Activated CD4-positive, alpha-beta T cell treated with anti-CD3 and anti-CD28 coated beads, Interleukin-2, amount 50 U/mL, for 16 hours (primary cell): ENCODE measurements at places on chromosomes 5 and 9.

DNA sequence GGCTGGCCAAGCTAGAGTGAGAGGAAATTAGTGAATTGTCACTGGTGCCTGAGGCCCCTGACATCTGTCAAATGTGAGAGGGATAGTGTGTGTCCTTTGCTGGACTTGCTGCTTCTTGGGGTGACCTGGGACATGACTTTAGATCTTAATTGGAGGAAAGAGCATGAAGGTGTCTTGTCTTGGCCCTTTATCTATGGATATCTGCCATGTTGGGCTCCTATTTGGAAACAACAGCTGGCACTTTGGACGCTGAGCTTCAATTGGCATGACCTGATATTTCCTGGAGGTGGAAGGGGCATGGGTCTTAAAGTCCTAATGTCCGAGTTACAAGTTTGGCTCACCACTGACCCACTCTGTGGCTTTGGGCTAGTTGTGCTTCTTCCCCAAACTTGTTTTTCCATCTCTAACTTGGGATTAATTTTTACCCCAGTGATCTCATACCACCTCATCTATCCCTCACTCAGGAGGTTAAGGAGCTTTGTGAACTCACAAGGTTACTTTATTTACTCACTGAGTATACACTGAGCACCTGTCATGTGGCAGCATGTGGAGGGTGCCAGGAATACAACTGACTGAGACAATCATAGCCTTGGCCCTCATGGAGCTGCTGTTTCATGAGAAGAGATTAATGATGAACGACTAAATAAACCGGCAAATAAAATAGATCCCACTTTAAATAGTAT, 30.1 kb upstream of the CXCL14 start:
- DNase-seq = no peak

- peak; percentile 81 for DNase-seq
Measured at GRCh38 chr5:180313677-180314505, 22.0 kb upstream of the MAPK9 start.

GRCh38 chr9:137441289-137441934, at the start of gene ENTPD8:
ENTPD8 (minus strand) TSS chr9:137441357; CDS start chr9:137438285, 3,072 bp downstream.
- DNase-seq = no peak

DNA sequence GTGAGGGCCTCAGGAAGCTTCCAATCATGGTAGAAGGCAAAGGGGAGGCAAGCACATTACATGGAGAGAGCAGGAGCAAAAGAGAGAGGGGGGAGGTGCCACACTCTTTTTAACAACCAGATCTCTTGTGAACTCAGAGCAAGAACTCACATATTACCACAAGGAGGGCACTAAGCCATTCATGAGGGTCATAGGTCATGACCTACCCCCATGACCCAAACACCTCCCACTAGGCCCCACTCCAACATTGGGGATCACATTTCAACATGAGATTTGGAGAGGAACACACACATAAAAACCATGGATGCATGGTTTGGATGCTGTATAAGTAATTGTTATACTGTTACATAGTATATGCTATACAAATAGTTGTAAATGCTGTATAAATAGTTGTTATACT, 17.5 kb downstream of the POLK start:
- DNase-seq = no peak

DNA sequence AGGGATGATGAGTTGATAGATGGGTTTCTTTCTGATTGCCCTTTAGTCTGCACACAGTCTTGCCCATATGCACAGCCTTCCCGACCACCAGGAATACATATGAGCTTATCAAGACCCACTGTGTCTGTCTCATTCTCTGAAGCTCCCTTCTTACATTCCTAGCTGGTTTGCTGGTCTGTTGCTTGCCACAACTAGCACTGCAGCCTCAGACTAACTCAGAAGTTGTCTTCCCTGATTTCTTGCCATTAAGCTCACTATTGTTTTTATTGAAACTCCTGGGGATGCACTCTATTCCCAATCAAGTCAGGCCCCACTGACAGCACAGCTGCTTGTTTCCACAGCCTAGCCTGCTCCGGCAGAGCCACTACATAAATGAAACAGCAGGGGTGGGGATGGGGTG, 97.5 kb downstream of the SAXO1 start:
- DNase-seq = no peak

DNA sequence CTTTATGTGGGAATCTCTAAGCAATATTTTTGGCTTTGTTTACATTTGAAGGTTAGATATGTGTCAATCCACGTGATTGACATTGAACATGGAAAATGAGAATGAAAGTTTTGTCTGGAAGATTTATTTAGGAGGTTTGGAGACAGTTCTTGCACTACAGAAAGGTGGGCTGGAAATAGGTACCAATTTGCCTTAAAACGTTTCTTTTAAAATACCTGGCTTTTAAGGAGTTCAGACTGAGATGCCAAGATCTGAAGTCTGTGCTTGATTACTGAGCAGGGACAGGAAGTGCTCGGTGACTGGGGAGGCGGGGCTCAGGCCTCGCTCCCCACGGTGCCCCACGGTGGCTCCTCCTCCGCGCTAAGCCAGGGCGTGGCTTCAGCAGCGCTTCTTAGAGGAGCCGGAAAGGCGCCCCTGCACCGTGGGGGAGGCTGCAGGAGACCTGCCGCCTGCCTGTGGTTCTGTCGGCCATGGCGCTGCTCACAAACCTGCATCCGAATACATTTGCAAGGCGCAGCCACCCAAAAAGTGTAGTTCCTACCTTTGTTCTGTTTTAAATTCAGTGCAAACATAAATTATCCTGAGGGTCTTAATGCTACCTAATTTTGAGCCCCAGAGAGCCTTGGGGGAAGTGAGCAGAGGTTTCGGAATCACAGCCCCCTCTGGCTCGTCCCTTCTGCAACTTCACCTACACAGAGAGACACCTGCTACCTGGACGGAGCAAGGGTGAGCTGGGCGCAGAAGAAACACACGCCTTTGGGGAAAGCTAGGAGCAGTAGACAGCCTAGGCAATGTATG, 49.2 kb downstream of the USP20 start:
- DNase-seq = peak; percentile 96

DNA sequence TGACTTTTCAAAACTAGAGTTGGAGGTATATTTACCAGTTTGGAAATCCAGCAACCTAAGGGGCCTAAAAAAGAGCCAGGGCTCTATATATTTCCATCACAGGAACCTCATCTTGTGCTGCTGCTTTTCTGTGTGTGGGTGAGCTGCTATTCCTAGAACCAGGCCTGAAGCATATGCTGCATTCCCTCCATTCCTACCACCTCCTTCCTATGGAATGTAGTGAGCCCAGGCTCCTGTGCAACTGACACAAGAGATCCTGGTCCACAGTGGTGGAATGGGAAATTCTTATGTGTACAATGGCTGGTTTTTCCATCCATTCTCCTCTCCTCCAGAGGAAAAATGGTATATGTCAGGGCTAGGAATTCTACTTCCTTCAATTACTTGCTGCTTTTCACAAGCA, 39.1 kb downstream of the SPEF2 start:
- DNase-seq = no peak

GRCh38 chr5:167798448-167798847, 493.0 kb upstream of the WWC1 start:
- DNase-seq = no peak

DNA sequence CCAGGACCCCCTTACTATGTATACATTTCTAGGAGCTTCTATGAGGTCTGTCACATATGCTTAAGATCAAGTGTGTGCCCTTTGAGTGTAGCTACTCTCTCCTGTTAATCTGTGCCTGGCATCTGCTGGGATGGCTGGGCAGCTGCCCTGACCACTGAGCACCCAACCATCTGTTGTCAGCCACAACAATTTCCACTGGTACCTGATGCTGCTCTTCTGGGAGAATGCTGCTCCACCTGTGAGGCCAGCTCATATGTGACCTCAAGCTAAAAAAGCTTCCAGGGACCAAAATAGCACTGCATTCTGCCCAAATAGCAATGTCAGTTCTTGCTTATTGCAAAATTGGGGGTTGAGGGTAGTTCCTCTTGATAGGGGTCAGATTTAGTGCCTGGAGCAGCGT, 595.6 kb downstream of the RAB3C start:
- no peak for DNase-seq

DNA sequence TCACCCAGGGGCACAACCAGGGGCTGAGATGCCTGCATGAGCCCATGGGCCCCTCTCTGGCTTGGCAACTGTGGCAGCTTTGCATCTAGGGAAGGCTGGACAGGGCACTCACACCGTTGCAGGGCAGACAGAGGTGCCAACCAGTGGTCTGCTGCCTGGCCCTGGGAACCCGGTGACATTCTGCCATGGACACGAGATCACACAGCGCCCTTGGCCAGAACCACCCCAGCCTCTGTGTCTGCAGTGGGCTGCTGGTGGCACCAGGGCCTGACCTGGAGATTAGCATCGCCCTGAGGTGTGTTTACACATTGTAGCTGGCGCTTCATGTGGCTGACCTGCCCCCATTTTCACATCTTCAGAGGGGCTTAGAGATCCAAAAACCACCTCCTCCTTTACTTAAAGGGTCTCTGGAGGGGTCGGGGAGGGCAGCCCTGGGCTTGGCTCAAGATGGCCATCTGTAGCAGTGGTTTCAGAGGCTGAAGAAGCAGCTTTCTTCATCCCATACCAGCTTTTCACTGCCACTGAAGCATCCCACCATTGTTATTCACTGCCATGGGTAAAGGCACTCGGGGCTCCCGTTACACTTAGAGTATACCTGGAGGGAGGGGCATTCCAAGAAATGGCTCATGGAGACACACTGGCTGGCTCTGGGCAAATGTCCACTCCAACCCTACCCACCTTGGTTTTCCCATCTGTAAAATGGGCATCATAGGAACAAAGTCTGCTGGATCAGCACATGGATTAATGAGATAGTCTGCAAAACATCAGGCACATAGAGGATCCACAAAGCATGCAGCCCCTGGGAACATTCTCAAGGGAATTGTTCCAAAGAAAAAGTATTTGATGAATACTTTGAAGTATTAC, 11.4 kb downstream of the DCANP1 start:
- no peak for DNase-seq

DNA sequence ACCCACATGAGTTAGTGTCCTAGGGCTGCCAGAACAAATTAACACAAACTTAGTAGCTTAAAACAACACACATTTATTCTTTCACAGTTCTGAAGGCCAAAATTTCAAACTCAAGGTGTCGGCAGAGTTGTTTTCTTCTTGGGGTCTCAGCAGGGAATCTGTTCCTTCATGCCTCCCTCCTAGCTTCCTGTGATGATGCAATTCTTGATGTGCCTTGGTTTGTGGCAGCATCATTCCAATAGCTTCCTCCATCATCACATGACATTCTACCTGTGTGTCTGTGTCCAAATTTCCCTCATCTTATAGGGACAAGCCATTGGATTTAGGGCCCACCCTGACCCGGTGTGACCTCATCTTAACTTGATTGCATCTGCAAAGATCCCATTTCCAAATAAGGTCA, 12.2 kb upstream of the SLC25A48 start:
- DNase-seq = no peak

GRCh38 chr5:39780347-39780746, 355.6 kb upstream of the DAB2 start:
- no peak for DNase-seq

DNA sequence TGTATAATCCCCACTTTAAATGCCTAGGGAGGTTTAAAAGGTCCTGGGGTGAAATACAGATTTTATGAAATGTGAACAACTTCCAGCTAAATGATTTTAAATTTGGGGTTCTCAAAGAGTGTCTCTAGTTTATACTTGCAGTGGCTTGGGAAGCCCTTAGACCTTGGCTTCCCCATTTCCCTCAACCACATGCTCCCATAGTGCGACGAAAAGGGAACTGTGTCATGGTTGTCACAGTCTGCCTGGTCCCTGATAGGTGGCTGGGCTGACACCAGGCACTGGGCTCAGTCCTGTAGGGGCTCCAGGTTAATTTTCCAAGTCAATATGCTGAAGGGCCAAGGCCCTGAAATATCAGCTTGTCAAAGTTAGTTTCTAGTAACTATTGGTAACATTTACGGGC, 10.4 kb upstream of the CXCL14 start:
- DNase-seq = no peak

DNA sequence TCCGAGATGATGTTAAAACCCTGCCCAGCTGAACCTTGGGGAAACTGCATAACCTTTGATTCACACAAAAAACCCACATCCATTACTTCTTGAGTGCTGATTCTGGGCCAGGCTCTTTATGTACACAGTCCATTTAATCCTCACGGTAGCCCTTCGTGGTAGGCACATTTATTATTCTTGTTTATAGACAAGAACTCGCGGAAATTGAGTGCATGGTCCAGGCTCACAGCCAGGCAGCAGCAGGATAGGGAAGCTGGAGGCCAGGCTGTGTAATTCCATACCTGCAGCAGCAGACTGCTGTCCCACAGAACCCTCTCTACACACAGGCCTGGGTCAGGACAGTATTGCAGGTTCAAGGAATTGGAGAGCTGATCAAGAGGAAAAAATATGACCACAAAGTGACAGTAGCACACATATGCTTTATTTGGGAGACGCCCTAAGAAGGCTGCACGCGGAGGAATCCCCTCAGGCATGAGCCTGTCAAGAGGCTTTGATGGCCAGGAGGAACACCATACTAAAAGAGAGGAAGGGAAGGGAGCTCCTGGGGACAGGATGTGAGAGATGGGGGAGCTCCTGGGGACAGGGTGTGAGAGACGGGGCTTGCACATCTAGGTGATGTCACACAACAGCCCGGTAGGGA, 28.4 kb upstream of the FAM120A start:
- no peak for DNase-seq

GRCh38 chr9:96376891-96377874, 6.3 kb downstream of the SLC35D2 start:
- no peak for DNase-seq

DNA sequence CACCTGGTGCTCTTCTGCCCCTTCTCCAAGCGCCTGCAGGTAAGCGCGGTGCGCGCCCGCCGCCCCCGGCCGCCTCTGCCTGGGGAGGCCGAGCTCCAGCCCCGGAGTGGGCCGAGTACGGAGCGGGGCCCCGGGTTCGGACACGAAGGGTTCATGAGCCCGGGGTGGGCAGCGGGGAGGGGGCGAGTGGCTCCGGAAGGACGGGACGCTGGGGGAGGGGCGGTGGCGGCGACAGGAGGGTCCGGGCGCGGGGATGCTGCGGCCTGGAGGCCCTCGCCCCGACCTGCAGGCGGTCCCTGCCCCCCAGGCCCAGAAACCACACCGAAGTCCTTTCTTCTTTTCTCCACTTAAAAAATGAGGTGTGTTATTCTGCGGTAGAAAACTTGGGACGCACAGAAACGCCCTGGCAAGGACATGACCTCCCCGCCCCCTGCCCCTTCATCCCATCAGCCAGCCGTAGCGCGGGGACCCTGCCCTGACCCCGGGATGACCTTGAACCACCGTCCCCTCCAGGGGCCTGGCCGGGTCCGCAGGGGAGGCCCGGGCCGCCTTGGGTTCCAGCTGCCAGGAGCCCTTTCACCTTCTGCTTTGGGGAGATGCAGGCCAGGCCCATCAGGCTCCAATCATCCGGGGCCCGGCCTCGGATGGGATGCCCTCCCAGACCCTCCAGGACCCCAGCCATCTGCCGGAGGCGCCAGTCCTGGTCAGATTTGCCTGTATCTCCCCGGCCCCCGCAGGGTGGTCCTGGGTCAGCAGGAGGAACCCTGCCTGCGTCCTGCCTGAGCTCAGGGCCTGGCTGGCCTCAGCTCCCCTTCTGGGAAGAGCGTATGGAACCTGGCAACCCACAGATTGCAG, 545 bp downstream of the DIPK1B start:
- DNase-seq = no peak

- DNase-seq = no peak
Measured at GRCh38 chr5:76679231-76679630, 36.7 kb upstream of the F2R start.

- DNase-seq = no peak
Measured at GRCh38 chr9:132990781-132991180, 12.3 kb downstream of the GFI1B start.
